ENCODE measurements at places on chromosomes 16 and 17. TPM values are rescaled to one million over a fixed set of nuclear protein-coding genes. Genes with fewer than 3 reads are reported as not detected.

MYCBPAP gene
- 2.4 TPM for total RNA-seq

CD300LB gene
- not detected for total RNA-seq

RNF167 gene
- total RNA-seq, result 84.6 TPM

ZFP3 gene
- total RNA-seq, result 14.3 TPM

DNAH17 gene
- total RNA-seq, result not detected

HSDL1 gene
- total RNA-seq, result 19.4 TPM

KRT27 gene
- not detected for total RNA-seq

LITAFD gene
- not detected for total RNA-seq

KRTAP3-1 gene
- total RNA-seq, result not detected

CACNG4 gene
- not detected for total RNA-seq

CTRB1 gene
- 3.0 TPM for total RNA-seq

LHX1 gene
- not detected for total RNA-seq

PRDM7 gene
- total RNA-seq, result not detected

ERN2 gene
- total RNA-seq, result not detected

XYLT1 gene
- total RNA-seq, result 3.8 TPM

HBA2 gene
- 70.7 TPM for total RNA-seq

PDIA2 gene
- 0.98 TPM for total RNA-seq

C1QTNF8 gene
- not detected for total RNA-seq

RPA1 gene
- total RNA-seq, result 53.4 TPM

RHOT2 gene
- total RNA-seq, result 46.4 TPM

TM4SF5 gene
- not detected for total RNA-seq

KRTAP4-5 gene
- not detected for total RNA-seq

CES5A gene
- total RNA-seq, result not detected

RDM1 gene
- total RNA-seq, result not detected

SLC9A5 gene
- total RNA-seq, result 0.81 TPM

CDH8 gene
- not detected for total RNA-seq

MYH8 gene
- total RNA-seq, result not detected

OR3A3 gene
- not detected for total RNA-seq

STX1B gene
- 1.2 TPM for total RNA-seq

MFAP4 gene
- 84.3 TPM for total RNA-seq

KRTAP1-5 gene
- not detected for total RNA-seq

LLGL1 gene
- 11.0 TPM for total RNA-seq

SMTNL2 gene
- 21.3 TPM for total RNA-seq

Measured in heart left ventricle (tissue), 16 donors.